Tongue (tissue), 3 donors: ENCODE measurements at places on chromosomes 1 and 21.
A peak's percentile ranks its signal among the peaks of the same experiment; 100 is the strongest.

GRCh38 chr1:64757213-64757612 is 12.3 kb downstream of the RAVER2 start:
- no peak for DNase-seq

DNA sequence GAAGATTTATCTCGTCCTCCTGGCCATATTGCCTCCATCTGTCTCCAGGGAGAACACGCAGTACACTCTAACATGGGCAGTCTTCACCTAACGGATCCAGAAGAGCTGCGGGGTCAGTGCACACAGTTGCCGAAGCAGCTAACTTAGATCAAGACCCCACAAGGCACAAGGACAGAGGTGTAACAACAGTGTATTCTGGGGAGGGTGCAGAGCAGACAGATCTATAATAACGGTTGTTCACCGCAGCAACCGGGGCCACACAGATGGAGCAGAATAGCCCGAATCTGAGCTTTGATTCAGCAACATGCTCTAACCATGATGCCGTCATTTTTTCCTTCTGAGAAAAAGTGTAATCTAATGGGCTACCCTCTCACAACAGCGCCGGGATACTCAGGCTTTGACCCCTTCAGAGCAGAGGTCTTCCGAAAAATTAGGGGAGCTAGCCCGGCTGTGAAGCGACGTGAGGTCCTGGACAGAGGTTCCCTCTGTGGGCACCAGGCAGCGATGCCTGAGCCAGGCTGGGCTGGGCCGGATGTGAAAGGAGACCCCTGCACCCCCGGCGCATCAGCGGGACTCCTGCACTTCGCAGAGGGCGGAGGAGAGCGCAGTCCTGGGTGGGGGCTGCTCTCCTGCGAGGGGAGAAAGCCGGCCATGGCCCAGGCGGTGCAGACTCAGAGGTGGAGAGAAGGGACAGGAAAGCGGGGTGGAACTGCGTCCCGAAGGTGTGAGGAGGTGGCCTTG is 57.5 kb downstream of the BCL9 start:
- peak; percentile 84 for DNase-seq

DNA sequence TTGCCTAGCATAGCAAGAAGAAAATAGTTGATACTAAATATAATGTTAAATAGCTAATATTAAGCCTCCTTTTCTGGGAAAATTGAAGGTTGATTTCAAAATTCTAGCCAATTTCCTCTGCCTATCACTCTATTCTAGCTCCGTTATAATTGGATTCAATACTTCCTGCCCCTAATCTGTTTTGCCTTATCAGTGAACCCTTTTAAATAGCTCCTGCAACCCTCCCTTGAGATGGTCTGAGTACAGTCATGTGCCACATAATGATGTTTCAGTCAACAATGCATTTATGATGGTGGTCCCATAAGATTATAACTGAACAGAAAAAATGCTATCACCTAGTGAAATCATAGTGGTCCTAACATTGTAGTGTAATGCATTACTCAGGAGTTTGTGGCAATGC is 79.7 kb upstream of the PBX1 start:
- DNase-seq, result no peak

DNA sequence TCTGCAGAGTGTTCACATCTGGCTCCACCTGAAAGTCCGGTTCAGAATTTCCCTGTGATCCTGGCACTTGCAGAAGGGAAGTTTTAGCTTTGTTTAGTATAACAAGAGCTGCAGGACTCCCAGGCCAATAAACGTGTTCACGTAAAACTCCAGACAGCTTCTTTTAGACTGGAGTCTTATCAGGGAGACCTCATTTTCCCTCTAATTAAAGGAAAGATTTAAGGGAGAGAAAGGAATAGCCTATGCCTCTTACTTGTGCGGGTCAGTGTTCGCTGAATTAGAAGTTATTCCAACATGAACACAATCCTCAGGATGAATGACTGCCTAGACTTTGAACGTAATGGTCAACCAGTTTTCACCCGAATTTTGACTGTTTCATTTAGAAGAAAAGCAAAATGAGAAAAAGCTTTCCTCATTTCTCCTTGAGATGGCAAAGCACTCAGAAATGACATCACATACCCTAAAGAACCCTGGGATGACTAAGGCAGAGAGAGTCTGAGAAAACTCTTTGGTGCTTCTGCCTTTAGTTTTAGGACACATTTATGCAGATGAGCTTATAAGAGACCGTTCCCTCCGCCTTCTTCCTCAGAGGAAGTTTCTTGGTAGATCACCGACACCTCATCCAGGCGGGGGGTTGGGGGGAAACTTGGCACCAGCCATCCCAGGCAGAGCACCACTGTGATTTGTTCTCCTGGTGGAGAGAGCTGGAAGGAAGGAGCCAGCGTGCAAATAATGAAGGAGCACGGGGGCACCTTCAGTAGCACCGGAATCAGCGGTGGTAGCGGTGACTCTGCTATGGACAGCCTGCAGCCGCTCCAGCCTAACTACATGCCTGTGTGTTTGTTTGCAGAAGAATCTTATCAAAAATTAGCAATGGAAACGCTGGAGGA is 202.1 kb upstream of the SGIP1 start:
- peak; percentile 89 for DNase-seq

GRCh38 chr1:161954050-161954449 is 69.6 kb downstream of the OLFML2B start:
- DNase-seq, result no peak

DNA sequence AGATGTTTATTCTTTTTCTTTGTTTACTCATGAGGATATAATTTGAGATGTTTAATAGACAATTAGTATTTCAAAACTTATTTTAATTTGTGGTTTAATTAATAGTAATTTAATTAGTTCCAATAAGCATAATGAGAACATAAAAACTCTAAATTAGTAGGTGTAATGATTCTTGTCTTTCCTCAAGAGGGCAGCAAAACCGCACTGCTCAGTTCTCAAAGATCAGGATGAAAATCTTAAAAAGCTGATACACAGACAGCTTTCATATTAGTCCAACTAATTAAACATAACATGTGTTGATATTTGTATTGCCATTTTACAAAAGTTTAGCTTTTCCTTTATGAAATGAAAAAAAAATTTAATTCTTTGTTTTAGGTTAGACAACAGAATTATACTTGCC is 106.7 kb upstream of the C21orf91 start:
- DNase-seq, result peak; percentile 84

DNA sequence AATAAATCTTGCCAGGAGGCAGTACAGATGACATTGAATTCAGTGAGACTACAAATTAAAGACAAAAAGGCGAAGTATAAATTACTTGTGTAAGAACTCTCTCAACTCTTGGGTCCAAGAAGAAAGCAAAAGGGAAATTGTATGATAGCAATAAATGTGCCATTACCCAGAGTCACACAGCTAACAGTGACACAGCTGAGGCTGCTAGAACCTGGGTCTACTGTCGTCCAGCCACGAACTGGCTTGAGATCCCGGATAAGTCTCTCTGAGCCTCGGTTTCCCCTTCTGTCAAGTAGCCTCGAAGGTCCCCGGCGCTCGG is 362 bp upstream of the ROR1 start:
- DNase-seq, result no peak

GRCh38 chr1:192160196-192160595 is 1.9 kb downstream of the RGS18 start:
- no peak for DNase-seq

GRCh38 chr21:43991447-43991991 is 20.6 kb upstream of the TRAPPC10 start:
- DNase-seq, result no peak

DNA sequence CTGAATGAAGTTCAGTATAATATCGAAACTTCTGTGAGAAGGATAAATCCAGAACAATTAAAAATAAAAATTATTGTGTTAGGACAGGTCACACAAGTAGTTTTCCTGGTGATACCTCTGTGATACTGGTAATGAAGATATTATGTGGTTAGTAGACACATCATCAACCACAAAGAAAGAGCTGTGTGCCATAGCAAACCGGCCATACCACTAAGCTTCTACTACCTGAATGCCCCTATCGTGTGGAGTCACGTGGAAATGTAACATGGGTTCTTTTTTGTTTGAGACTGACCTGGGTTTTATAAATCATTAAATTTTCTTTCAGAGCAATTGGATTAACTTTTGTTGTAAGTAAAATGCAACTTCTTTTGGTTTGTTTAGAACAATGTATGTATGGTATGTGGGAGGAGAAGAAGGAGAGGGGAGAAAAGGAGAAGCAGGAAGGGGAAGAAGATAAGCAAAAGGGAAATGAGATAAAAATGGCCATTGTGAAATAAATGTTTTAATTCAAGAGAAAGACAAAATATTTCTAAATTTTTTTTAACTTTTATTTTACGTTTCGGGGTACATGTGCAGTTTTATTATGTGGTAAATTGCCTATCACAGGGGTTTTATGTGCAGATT is 58.2 kb upstream of the LRRC8B start:
- no peak for DNase-seq

- DNase-seq, result no peak
These were observed 5.0 kb downstream of the RNU1-2 start for GRCh38 chr1:16900751-16901150.

- DNase-seq, result no peak
These were observed 111.5 kb downstream of the CCDC185 start for GRCh38 chr1:223504741-223505140.
